ENCODE measurements at places on chromosomes 7 and 10. TPM values are rescaled to one million over a fixed set of nuclear protein-coding genes. Genes with fewer than 3 reads are reported as not detected.

GRCh38 chr7:5132539-5132938, 57.5 kb upstream of the WIPI2 start:
- H3K36me3 ChIP-seq = no peaks in the 10 kb centered on the region
- no peaks in the 10 kb centered on the region for H3K27me3 ChIP-seq
- no peak overlapping the region for H3K4me3 ChIP-seq
- no peak for DNase-seq
- no peak overlapping the region for H3K27ac ChIP-seq

- no peak for DNase-seq
- no peak overlapping the region for H3K27ac ChIP-seq
- H3K36me3 ChIP-seq = peaks cover 12% of the 10 kb centered on the region
These were observed 65.5 kb downstream of the LARP4B start for GRCh38 chr10:865924-866576.

- H3K27ac ChIP-seq = peak overlapping the region; percentile 87
- no peak overlapping the region for H3K4me3 ChIP-seq
- no peaks in the 10 kb centered on the region for H3K27me3 ChIP-seq
- DNase-seq = peak; percentile 86
- H3K4me1 ChIP-seq = no peaks in the 10 kb centered on the region
These were observed 111.8 kb downstream of the EGFR start for GRCh38 chr7:55130395-55131141.

DNA sequence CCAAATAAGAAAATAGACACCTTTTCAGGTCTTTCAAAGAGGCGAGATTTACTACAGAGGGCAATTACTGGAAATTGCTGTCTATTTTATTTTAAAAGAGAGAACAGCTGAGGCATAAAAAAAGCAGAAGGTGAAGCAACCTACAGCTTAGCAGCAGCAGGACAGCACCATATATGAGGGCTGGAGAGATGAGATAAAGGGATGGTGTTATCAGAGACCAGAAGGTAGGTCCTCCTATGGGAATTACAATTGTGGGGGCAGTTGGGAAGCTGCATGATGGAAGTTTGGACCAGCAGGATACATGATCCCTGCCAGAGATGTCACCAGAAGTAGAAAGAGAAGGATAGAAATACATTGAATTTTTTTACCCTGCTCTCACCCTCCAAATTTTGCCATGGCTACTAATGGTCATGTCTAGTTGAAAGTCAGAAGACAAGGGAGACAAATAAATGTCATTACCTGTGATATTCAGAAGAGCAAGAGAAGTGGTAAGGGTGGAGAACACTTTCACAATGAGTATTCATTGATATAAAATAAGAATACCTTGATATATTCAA, 77.2 kb upstream of the CALCR start:
- DNase-seq = no peak
- H3K27ac ChIP-seq = no peak overlapping the region
- no peak overlapping the region for H3K4me3 ChIP-seq
- H3K36me3 ChIP-seq = no peaks in the 10 kb centered on the region
- H3K27me3 ChIP-seq = no peaks in the 10 kb centered on the region

The TSPAN15 gene
- total RNA-seq = 55.4 TPM

The VSTM2A gene
- 3.6 TPM for total RNA-seq

The NUTM2A gene
- 1.4 TPM for total RNA-seq

The CLCN1 gene
- not detected for total RNA-seq

DNA sequence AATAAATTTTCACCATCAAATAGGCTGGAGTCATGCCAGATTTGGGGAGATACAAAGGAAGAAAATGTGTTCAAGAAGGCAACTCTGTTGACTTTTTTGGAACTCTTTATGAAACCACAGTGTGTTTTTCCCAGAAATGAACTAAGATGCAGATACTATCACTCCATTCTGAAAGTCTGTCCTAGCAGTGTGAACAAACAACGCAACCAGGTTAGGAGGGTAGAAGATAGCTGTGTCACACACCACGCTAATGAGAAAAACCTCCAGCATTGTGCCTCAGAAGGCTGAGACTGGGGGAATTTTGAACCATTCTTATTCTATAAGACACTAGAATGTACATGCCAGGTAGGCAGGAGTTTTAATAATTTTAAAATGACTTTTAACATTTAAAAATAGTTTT, 15.9 kb upstream of the ATP6V0A4 start:
- H3K27ac ChIP-seq = no peak overlapping the region
- H3K4me3 ChIP-seq = no peak overlapping the region
- H3K36me3 ChIP-seq = no peaks in the 10 kb centered on the region

The GBX1 gene
- not detected for total RNA-seq

DNA sequence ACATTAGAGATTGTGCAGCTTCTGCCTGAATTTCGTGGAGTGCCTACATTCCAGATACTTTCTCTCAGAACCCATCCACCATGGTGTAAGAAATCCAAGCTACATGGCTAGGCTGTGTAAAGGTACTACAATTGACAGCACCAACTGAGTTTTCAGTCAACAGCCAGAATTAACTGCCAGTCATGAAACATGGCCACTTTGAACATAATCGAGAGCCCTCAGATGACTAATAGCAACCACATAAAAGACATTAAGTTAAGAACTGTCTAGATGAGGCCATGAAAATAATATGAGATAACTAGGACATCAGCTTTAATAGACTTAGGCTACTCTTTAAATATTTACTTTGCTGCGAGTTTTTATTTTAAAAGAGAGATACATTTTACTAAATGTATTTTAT, 1106.8 kb upstream of the LRRTM3 start:
- no peak for DNase-seq
- no peak overlapping the region for H3K27ac ChIP-seq
- no peaks in the 10 kb centered on the region for H3K36me3 ChIP-seq

The CAV1 gene
- 857 TPM for total RNA-seq

The GIMAP1 gene
- total RNA-seq = 5.0 TPM

DNA sequence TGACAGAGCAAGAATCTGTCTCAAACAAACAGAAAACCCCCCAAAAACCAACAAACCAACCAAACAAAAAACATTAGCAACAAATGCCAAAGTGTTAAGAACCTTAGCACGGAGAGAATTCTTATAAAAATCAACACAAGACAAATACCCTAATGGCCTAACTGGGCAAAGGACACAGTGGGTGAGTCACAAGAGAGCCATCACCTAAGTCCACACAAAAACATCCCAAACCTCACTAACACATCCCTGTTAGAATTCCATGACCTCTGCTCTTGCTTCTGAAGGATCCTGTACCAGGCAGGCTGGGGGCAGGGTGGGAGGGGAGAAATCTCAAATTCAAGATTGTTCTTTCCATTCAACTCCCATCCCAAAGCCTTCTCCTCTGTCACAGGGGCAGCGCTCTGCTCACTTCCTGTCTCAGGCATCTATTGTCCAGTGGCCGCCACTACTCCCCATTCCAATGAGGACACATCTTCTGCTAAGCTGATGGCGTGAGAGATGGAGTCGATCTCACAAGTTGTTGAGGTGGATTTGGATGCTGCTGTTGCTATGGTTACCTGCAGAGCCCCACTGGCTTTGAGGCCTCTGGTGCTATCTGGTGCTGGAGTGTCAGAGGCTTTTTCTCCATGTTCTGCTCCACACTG, 9.2 kb downstream of the IL15RA start:
- no peaks in the 10 kb centered on the region for H3K36me3 ChIP-seq
- DNase-seq = peak; percentile 58
- H3K27ac ChIP-seq = no peak overlapping the region
- H3K4me1 ChIP-seq = no peaks in the 10 kb centered on the region
- H3K4me3 ChIP-seq = no peak overlapping the region

DNA sequence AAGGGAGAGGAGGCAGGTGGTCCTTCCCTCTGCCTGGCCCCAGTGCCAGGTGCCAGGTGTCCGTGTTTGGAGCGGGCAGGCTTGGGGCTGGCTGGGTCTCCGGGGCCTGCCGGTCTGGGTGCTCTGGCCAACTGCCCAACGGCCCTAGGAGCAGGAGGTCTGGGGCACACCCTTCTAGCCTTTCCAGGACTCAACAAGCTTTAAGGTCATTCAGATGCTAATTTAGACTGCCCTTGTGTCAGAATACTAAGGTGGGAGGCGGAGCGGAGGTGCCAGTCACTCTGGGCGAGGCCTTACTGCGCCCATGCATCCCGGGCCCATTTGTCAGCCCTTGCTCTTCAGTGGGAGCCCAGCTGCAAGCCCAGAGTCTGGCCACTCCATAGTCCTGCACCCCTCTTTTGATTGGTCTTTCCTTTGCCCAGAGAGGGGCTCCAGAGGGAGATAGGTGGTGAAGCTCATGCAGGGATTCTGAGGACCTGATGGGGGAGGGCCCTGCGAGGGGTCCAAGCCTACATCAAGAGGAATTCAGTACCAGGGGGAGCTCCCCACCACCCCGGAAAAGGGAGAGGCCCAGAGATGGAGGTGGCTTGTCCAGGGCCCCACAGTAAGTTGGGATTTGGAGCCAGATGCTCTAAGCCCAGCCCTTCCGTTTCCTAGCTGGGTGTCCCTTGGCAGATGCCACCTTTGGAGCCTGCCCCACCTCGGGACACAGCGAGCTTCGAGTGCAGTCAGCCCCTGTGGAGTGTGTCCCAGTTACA, 1.3 kb downstream of the PGAM2 start:
- H3K36me3 ChIP-seq = peaks cover 22% of the 10 kb centered on the region
- H3K4me1 ChIP-seq = peaks cover 20% of the 10 kb centered on the region
- DNase-seq = peak; percentile 62
- no peaks in the 10 kb centered on the region for H3K27me3 ChIP-seq
- H3K27ac ChIP-seq = no peak overlapping the region
- no peak overlapping the region for H3K4me3 ChIP-seq

GRCh38 chr7:88253640-88254039, 33.8 kb upstream of the SRI start:
- no peaks in the 10 kb centered on the region for H3K36me3 ChIP-seq
- H3K27ac ChIP-seq = no peak overlapping the region
- H3K4me3 ChIP-seq = no peak overlapping the region
- H3K27me3 ChIP-seq = no peaks in the 10 kb centered on the region
- no peaks in the 10 kb centered on the region for H3K4me1 ChIP-seq

GRCh38 chr7:51644216-51644615, 327.6 kb upstream of the COBL start:
- DNase-seq = no peak
- H3K4me1 ChIP-seq = peaks cover 8% of the 10 kb centered on the region
- no peak overlapping the region for H3K4me3 ChIP-seq
- H3K27ac ChIP-seq = no peak overlapping the region

The PCLO gene
- total RNA-seq = 6.1 TPM

DNA sequence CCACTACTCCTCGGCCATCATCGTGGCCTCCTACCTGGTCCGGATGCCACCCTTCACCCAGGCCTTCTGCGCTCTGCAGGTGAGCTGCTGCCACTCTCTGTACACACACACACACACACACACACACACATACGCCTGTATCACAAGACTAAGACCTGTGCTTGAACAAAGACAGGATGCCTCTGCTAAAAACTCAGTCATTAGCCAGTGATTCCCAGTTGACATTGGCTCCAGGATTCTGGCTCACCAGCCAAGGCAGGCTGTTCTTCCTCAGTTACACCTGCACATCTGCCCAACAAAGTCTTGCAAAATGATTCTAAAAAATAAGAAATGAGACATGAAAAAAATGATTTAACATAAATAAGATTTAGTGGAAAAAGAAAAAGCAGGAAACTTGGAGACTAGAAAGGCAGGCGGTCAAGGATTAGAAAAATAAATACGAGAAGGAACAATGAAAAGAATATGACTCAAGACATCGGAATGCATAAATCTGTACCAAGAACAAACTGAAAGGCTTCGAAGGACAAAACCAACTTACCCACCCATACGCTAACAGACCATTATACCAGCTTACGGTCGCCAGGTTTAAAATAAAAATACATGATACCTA, 7.4 kb upstream of the LRRC18 start:
- no peak overlapping the region for H3K4me3 ChIP-seq
- DNase-seq = peak; percentile 21
- H3K27me3 ChIP-seq = no peaks in the 10 kb centered on the region
- H3K4me1 ChIP-seq = no peaks in the 10 kb centered on the region
- H3K27ac ChIP-seq = no peak overlapping the region

DNA sequence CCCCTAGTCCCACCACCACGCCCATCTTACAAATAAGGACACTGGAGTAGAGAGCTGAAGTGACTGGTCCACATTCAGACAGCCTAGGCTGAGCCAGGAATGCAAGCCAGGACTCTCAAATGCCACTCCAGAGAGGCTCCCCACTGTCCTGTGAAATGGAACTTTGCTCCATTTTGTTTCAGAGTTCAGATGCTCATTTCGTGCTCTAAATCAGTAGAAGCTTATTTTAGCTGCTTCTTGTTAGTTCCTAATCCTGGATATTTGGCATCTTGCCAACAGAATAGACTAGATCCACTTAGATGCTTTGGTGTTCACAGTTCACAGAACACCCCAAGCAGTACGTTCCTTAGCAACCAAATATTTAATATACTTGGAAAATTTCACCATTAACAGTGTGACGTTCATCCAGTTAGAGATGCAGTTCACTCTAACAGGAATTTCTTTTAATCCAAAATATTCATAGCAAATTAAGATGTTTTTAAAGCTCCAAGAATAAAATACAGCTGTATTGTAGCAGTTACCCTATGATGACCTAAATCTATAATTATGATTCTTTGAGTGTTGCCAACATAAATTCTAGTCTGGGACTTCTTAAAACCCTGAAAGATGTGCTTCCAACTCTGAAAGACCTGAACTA, 7.3 kb downstream of the MMP21 start:
- no peak overlapping the region for H3K4me3 ChIP-seq
- peaks cover 18% of the 10 kb centered on the region for H3K4me1 ChIP-seq
- no peaks in the 10 kb centered on the region for H3K36me3 ChIP-seq
- H3K27me3 ChIP-seq = no peaks in the 10 kb centered on the region
- peak overlapping the region; percentile 68 for H3K27ac ChIP-seq

The CD36 gene
- 114 TPM for total RNA-seq

DNA sequence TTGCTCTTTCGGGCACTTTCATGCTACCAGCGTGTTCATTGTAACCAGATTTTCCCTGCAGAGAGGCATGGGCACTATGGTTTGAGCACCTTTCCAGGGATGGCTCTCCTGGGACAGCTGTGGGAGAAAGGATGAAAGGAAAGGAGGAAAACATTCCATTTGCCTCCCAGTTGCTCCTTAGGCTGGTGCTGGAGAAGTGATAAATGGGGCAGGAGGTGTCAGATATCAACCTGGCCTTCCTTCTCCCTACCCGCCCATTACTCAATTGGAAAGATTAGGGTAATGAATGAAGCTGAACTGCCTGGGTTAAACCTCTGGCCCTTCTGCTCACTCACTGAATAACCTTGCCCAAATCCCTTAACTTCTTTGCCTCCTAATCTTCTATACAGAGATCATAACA, 228.4 kb downstream of the PLXNA4 start:
- no peak overlapping the region for H3K27ac ChIP-seq
- DNase-seq = no peak
- no peaks in the 10 kb centered on the region for H3K36me3 ChIP-seq
- H3K4me1 ChIP-seq = peaks cover 10% of the 10 kb centered on the region

The NPVF gene
- total RNA-seq = not detected

The PPP1R9A gene
- 51.3 TPM for total RNA-seq
